Left lobe of liver (tissue), 2 donors: ENCODE measurements at places on chromosomes 2 and 18. TPM values are rescaled to one million over a fixed set of nuclear protein-coding genes. Genes with fewer than 3 reads are reported as not detected.

CD8A gene
- 0.81 TPM for total RNA-seq

ASXL3 gene
- total RNA-seq = 2.6 TPM

SLC4A3 gene
- total RNA-seq = 0.20 TPM

AQP4 gene
- 0.45 TPM for total RNA-seq

DNA sequence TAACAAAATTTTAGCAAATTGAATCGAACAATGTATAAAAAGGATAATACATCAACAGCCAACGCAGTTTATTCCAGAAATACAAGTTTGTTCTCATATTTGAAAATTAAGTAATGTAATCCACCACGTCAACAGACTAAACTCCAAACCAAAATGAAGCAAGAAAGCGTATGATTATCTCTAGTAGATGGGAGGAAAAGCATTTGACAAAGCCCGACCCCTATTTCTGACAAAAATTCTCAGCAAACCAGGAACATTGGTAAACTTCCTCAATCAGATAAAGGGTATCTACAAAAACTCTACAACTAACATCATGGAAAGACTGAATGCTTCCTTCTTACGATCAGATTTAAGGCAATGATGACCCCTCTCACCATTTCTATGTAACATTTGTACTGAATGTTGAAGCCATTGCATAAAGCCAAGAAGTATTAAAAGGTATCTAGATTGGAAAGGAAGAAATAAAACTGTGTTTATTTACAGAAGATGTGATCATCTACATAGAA is 34.3 kb upstream of the MYCN start:
- no peak for DNase-seq

GRCh38 chr2:198296665-198297308 is 492.4 kb downstream of the PLCL1 start:
- no peak for DNase-seq

SERPINB10 gene
- total RNA-seq = not detected

DNA sequence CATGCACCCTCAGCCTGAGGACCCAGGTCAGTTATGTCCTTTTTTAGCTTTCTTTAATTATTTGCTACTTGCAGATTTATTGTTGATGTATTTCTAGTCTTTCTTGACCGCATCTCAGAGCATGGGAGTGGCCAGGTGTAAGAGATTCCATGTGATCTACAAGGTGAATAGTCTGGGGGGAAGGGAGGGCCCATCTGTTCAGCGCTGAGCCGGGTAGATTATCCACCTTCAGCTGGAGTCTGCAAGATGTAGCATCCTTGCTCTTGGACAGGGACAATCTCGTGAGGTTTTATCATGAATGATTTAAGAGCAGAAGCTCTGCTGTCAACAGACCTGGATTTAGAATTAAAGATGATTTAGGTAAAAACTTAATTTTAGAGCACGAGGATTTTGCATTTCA is 12.0 kb upstream of the DGKD start:
- no peak for DNase-seq

DNA sequence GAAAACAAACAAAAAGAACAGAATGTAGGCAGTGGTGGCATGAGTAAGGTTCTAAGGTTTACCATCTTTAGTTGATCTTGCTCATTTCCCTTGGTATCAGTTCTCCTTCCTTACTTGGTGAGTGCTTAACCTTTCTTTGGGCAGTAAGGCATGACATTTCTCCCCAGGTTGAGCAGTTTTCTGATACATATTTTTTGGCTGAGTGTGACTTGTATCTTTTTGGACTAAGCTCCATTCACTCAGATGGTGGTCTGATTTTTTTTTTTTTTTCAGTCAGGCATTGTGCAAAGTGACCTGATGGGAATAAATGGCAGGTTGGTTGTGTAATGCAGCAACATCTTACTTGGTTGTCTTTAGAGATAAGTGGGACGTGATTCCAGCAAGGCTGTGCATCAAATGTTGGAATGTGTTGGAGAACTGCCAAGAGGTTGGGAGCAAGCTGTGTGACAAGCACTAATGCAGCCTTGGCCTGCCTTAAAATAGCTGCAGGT is 15.1 kb downstream of the SPTBN1 start:
- DNase-seq = no peak

GRCh38 chr2:190333395-190333794 is 10.0 kb upstream of the INPP1 start:
- no peak for DNase-seq

- DNase-seq = peak; percentile 35
Measured at GRCh38 chr2:238996331-238997136, 148.6 kb downstream of the TWIST2 start.

GRCh38 chr2:36441065-36441625 is 85.6 kb downstream of the CRIM1 start:
- DNase-seq = no peak

DSG4 gene
- total RNA-seq = not detected

LYPD6B gene
- total RNA-seq = not detected

DNA sequence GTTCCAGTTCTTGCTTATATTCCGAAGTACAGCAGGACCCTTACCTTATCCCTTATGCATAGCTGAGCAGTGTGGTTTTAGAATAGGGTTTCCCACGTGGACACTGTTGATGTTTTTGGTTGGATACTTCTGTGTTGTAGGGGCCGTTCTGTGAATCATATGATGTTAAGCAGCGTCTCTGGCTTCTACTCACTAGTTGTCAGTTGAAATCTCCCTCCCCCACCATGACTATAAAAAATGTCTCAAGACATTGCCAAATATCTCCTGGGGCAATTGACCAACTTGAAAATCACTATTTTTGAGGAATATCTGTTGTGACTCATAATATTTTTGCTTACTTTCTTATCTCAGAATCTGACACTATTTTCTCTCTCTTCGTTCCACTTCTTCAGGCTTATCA is 713.7 kb downstream of the TSN start:
- no peak for DNase-seq

- DNase-seq = no peak
Measured at GRCh38 chr2:134601264-134601663, 117.5 kb downstream of the TMEM163 start.

DNA sequence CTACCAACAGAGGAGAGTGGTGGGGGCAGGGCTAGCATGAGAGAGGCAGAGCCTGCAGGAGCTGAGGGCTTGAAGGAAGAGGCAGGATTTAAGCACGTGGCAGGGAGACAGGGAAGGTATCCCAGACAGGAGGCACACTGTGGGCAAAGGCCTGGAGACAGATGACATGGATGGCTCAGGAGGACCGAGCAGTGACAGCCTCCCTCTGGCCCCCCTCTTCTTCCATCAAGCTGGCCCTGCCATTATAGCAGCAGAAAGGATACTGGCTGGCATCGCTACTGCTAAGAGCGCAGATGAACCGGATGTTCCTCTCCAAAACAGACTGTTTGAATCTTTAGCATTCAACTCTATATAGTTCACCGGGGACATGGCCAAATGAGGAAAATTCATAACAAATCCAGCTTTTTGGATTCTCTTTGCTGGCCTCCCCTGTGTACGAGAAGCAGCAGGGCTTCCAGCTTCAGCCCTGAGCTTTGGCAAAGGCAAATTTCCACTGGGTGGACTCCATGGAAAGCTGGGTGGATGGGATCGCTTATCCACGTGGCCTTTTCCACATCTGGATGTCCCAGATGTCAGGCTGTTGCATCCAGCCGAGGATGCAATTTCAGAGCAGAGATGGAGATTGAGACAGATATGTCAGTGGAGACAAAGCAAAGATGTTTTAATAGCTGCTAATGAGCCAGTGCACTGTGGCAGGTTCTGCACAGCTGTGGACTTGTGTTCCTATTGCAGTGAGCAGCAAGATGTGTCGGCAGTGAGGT is 36.2 kb downstream of the CAPN13 start:
- DNase-seq = peak; percentile 23

SMYD1 gene
- not detected for total RNA-seq

DNA sequence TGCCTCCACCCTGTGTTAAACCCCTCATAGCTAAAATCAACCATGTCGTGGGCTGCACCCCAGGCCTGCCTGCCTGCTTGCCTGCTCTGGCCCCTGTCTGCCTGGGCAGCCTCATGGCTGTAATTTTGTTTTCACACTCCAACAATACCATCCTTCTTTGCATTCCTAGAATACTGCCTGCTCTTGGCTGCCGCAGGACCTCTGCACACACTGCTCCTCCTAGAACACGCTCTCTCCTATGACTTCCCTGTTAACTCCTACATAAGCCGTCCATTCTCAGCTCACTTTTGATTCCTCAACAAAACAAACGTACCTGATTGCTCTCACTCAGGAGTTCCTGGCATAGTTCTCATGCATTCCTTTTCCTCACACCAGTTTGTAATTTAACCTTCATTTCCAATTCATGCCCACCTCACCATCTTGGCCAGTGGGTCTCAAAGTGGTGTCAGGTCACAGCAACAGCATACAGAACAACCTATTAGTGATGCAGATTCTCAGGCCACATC is 2.5 kb downstream of the UXS1 start:
- DNase-seq = no peak

DNA sequence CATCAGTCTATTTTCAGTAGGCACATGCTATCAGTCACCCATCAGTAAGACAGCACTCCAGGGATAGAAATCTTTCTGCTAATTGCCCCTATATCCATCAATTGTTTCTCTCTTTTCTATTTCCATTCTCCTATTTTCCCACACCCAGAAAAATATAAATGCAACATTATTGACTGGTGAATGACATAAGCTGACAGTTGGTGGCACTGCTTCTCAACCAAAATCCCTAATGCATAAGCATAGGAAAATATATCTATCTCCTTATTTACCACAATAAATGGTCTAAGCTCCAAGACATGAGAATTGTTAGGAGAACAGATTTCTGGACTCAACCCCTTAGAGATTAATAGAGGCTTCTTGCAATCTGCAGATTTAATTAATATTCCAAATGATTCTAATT is 64.0 kb upstream of the REG3A start:
- DNase-seq = no peak

DNA sequence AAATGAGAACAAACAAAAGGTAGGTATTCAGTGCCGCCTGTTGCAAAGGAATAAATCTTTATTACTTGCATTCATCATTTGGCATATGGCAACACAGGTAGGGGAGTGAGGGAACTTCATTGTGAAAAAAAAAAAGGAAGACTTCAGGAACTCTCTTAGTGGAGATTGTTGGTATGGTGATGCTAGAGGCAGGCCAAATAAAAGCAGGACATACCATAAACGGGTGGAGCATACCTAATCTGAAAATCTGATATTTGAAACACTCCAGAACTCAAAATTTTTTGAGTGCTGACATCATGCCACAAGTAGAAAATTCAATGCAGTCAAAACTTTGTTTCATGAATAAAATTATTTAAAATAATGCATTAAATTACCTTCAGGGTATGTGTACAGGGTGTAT is 425.8 kb upstream of the SYT4 start:
- no peak for DNase-seq

GRCh38 chr18:8654503-8655451 is 45.5 kb downstream of the RAB12 start:
- DNase-seq = no peak

DYSF gene
- total RNA-seq = 30.0 TPM

RNF25 gene
- total RNA-seq = 9.0 TPM

GRCh38 chr2:191696966-191697365 is 19.0 kb downstream of the NABP1 start:
- no peak for DNase-seq

DNA sequence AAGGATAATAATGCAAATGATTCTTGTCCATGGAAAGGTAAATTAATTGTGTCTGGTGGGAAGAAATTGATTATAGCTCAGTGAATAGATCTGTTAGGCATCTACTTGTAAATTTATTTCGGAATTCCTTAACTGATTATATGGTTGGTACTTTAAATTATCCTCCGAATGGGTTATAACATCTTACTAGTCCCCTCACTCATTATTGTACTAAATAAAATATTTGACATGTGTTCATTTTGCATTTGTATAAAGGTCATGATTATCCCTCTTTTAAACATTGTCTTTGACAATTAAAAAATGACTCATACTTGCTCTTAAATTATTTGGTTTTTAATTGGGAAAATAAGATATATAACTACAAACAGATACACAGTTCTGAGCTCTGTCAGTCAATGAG is 47.4 kb downstream of the CAVIN2 start:
- no peak for DNase-seq

PNPT1 gene
- total RNA-seq = 10.0 TPM

GRCh38 chr18:9204659-9205058 is 68.1 kb downstream of the ANKRD12 start:
- no peak for DNase-seq

GRCh38 chr18:50114448-50114847 is 80.5 kb downstream of the MYO5B start:
- DNase-seq = no peak

ST6GAL2 gene
- total RNA-seq = 0.81 TPM

GRCh38 chr2:118576109-118576855 is 271.2 kb downstream of the EN1 start:
- no peak for DNase-seq

GRCh38 chr2:11366326-11366741 is 21.9 kb upstream of the ROCK2 start:
- DNase-seq = peak; percentile 83
